ENCODE measurements at places on chromosomes 11 and 22.

DNA sequence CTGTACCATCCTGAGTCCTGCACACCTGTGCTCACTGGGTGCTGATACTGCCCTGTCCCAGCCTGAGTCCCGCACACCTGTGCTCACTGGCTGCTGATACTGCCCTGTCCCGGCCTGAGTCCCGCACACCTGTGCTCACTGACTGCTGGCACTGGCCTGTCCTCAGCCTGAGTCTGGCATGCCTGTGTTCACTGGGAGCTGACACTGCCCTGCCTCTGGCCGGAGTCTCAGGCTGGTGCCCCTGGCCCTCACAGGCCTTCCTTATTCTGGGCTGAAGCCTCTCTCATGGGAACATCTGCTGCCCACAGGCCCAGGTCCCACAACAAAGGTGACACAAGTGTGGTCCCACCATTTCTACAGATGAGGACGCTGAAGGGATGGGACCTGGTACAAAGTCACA is 115.1 kb downstream of the MPPED1 start:
- DNase-seq, result no peak

DNA sequence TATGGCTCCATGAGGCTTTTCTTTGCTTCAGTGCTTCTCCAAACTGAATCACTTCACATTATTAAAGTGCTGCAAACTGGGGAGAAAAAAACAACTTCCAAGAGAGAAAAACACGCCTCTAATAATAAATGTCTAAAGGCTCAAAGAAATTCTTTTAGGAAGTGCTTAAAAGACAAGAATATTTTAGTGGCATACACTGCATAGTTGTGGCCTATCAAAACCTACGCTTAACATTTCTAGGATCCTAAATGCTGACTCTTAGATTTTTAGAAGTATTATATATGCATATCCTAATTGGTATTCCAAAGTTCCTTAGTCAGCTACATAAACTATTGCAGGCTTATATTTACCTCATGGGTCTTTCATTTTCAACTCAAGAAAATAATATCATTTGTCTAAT is 879.0 kb upstream of the CCDC90B start:
- DNase-seq, result no peak

DNA sequence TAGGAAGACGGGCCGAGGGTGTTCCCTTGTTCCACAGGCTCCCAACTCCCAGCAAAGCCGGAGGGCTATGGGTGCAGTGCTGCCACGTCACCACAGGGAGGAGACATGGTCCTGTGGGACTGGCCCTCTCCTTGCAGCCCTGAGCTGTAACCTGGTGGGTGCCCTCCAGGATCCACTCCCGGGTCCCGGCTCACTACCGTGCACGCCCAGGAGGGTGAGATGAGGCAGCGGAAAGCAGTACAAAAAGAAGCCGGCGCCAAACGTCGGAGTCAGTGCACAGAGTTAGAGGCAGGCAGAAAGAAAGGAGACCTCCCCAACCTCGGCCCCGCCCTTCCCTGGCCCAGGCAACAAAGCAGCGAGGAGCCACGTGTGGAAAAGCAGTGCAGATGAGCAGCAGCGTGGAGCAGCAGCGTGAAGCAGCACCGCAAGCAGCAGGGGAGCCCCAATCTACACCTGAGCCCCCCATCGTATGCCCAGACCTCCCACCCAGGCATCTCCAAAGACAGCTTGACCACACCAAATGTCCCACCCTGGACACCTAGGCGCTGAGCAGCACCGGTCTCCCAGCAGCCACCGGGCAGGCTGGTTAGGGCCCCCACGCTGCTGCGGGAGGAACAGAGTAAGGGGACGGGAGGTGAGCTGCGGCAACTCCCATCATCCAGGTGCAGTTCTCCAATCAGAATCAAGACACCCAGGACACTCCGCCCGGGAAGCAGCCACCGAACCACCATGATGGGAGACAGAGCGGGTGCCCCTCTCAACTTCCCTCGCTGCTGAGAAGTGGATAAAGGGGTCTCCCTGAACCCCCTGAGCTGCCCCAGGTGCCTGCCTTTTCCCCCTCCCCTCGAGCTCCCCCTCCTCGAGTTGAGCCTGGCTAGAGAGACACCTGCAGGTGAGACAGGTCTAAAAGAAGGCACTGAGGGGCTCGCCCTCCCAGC is 28.8 kb downstream of the IGSF9B start:
- DNase-seq, result peak; percentile 80

- no peak for DNase-seq
Measured at GRCh38 chr22:44205516-44206329, 25.0 kb downstream of the PARVG start.

- no peak for DNase-seq
Measured at GRCh38 chr11:85845124-85845631, 10.0 kb upstream of the CCDC83 start.

DNA sequence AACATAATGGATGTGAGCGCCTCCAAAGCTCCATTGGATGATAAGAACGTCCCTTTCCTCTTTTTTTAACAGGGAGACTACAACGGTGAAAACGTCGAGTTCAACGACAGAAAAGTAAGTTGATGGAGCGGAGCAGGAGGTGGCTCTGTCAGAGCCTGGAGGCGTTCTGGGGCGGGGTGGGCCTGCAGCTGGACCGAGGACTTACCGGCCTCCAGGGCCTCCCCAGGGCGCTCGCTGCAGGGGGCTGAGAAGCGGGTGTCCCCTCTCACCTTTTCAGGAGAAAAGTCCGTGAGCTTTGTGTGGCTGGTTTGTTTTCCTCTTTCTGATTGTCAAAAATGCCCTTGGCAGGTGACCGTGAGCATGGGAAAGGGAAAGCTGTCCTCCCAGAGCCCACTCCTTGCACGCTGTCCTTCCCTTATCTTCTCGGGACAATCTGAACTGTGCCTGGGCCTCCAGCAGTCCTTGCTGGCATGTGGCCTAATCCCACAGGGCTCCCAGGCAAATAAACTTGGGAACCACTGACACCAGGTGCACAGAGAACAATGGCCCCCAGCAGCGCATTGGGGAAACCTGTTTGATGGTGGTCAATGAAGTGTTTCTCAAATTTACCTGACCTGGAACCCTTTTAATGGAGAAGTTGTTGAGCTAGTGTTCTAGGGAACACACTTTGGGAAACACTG is 38.4 kb downstream of the ANO1 start:
- DNase-seq, result no peak

- no peak for DNase-seq
Measured at GRCh38 chr11:117479372-117479771, 151.7 kb downstream of the CEP164 start.

All from testis (tissue), 5 donors.